ENCODE measurements at places on chromosomes 6 and 20. TPM values are rescaled to one million over a fixed set of nuclear protein-coding genes. Genes with fewer than 3 reads are reported as not detected.

Gene KCNK16
- total RNA-seq, result not detected

Gene LIME1
- 3.0 TPM for total RNA-seq

Gene GNL1
- total RNA-seq, result 77.4 TPM

Gene PRL
- not detected for total RNA-seq

Gene ABHD16B
- total RNA-seq, result not detected

Gene CRIP3
- total RNA-seq, result 0.77 TPM

Gene EBF4
- 0.16 TPM for total RNA-seq

Gene ZNF311
- total RNA-seq, result 1.6 TPM

Gene HDGFL1
- not detected for total RNA-seq

Gene DEFB115
- total RNA-seq, result not detected

Gene PKIB
- total RNA-seq, result 2.1 TPM

Gene KIF25
- total RNA-seq, result not detected

Gene ADTRP
- 2.2 TPM for total RNA-seq

Gene BEND6
- 13.1 TPM for total RNA-seq

Gene BPIFB4
- not detected for total RNA-seq

Gene TNFAIP3
- total RNA-seq, result 3.7 TPM

Gene FAM83D
- 0.52 TPM for total RNA-seq

Gene TBC1D20
- total RNA-seq, result 33.9 TPM

Gene HUS1B
- 0.43 TPM for total RNA-seq

Data from bronchial smooth muscle cell (primary cell).